Upper lobe of left lung (tissue), 6 donors: ENCODE measurements at places on chromosomes 6 and 20. TPM values are rescaled to one million over a fixed set of nuclear protein-coding genes. Genes with fewer than 3 reads are reported as not detected.

DNA sequence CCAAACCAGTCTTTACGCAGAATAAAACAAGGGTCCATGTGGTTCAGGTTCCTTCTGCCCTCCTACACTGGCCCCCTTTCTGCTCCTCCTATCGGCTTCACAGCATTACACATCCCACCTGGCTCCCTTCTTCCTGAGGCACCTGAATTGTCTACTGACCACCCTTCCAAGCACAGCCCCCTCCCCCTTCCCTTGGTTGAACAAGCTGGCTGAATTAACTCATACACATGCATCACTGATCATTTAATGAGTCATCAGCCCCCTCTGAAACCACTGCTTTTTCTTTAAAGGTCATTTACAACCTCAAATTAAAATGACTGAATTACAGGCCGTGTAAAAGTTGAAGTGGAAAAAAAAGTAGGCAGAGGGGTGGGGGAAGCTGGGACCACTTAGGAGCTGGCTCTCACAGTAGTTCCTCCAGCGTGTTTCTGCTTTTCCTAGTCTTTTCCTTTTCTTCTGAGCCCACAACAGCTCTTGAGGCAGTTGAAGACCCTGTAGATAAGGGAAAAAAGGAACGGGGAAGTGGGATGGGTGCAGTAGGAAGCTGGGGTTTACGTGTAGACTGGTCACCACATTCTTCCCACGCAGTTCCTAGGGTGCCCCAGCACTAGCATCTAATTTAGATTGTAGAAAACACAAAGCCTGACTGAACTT is 67.6 kb downstream of the FYN start:
- H3K4me3 ChIP-seq: no peak overlapping the region
- H3K27me3 ChIP-seq: no peaks in the 10 kb centered on the region
- H3K4me1 ChIP-seq: peaks cover 44% of the 10 kb centered on the region
- DNase-seq: no peak

- H3K27ac ChIP-seq: no peak overlapping the region
Observed at GRCh38 chr6:44011350-44011920, 115.8 kb downstream of the MRPL14 start.

COL9A1 gene
- total RNA-seq: not detected

DNA sequence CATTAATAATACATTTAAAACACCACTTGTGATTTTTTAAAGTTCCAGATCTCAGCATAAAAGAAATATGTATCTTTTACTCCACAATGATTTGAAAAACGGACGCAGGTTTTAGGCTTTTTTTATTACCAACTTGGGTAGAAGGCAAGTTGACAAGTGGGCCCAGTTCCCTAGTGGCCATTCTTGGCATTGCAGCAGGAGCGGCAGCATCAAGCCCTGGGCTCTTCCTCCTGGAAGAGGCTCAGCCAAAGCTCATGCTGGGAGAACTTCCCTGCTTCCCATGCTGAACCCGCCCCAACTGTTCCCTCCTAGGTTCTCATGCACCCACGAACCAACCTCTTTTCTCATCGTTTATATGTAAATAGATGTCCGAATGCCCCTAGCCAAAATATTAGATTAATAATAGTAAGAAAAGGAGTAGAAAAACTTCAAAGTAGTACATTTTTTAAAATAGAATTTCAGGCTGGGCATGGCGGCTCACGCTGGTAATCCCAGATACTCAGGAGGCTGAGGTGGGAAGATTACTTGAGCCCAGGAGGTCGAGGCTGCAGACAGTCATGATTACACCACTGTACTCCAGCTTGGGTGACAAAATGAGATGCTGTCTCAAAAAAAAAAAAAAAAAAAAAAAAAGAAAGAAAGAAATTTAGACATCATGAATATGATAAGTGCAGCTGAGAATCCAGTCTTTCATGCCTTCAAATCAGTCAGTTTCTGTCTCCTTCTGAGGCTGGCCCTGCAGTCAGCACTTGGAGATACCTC is 18.2 kb upstream of the MYB start:
- H3K4me3 ChIP-seq: no peak overlapping the region
- H3K36me3 ChIP-seq: no peaks in the 10 kb centered on the region
- H3K27ac ChIP-seq: no peak overlapping the region
- no peak for DNase-seq
- no peaks in the 10 kb centered on the region for H3K27me3 ChIP-seq

DNA sequence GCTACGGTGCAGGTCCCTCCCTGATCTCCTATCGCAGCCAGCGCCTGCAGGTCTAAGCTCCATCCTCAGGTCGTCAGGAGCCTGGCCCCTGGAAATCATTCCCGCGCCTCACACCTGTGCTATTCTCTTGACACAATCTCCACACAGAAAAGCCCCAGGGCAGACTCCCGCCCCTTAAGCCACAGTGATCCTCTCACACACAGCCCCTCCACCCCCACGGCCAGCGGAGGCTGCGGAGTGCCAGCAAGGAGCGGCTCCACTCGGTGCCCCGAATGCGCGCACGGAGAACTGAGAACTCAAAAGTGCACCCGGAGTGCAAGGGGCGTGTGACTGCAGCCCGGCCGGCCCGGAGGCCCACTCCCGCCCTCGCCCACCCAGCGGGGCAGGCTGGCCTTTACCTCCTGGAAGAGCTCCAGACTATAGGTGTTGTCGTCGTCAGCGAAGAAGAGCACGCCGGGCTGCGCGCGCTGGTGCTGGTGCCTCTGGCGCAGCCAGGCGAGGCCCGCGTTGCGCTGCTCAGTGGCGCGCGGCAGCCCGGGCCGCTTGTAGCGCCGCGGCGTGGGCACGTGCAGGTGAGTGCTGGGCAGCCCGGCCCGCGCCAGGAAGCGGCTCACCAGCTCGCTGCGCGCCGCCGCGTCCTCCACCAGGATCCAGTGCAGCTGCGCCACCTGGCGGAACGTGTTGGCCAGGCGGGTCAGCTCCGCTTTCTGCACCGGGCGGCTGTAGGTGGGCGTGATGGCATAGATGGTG is 1.2 kb downstream of the B3GAT2 start:
- no peak overlapping the region for H3K27ac ChIP-seq
- H3K4me1 ChIP-seq: peaks cover 25% of the 10 kb centered on the region
- H3K27me3 ChIP-seq: no peaks in the 10 kb centered on the region
- H3K36me3 ChIP-seq: no peaks in the 10 kb centered on the region

GRCh38 chr6:29661071-29661470 is 4.2 kb downstream of the MOG start:
- no peak overlapping the region for H3K4me3 ChIP-seq
- H3K27me3 ChIP-seq: no peaks in the 10 kb centered on the region
- no peak for DNase-seq
- H3K36me3 ChIP-seq: no peaks in the 10 kb centered on the region
- no peak overlapping the region for H3K27ac ChIP-seq
- H3K4me1 ChIP-seq: no peaks in the 10 kb centered on the region

DNA sequence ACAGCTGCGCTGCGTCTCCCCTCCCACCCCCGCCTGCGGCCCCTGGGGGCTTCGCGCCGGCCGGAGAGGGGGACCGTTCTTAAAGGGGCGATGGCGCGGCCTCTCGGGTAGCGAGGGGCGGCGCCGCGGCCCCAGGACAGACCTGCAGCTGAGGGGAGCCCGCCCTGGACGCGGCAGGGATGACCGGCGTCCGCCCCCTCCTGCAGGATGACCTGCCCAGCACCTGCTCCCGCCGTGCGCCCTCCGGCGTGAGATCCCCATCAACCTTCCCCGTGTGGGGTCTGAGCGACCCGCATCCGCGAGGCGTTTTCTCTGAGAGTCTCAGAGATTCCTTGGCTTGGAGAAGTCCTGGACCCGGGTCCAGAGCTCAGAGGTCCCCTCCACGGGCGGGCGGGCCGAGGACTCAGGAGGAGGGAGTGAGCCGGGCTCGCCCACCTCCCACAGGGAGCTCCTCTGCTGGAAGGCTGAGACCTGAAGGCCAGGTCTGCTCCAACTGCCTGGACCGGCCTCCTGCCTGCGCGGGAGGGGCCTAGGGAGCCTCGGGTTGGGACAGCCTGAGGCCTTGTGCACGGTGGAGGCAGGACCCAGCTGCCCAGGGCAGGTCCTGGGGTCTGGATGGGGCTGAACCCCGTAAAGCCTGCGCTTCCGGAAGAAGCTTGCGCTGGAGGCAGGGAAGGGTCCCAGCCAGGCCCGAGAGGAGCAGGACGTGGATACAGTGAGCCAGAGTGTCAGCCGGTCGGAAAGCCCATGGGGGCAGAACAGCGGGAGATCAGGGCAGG is 532 bp upstream of the NKAIN4 start:
- DNase-seq: peak; percentile 80
- peaks cover 35% of the 10 kb centered on the region for H3K27me3 ChIP-seq
- no peak overlapping the region for H3K27ac ChIP-seq
- H3K4me3 ChIP-seq: no peak overlapping the region

- H3K36me3 ChIP-seq: no peaks in the 10 kb centered on the region
- H3K4me3 ChIP-seq: no peak overlapping the region
- DNase-seq: no peak
- H3K27me3 ChIP-seq: no peaks in the 10 kb centered on the region
Observed at GRCh38 chr20:9141070-9141469, 72.2 kb downstream of the PLCB4 start.

PRDM13 gene
- not detected for total RNA-seq

DNA sequence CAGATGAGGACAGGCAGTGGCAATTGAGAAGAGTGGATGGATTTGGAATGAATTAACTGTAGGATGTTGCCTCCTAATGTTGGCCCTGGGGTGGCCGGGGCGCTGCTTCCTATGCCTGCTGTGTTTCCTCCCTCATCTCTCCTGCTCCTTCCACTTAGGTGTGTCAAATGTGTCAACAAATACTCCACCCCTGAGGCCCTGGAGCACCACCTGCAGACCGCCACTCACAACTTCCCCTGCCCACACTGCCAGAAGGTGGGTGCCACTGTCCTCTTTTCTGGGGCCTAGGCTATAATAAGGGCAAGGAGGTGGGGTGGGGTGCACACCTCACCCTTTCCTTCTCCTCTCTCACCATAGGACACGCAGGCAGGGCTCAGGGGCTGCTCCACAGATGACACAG is 30.0 kb upstream of the CHMP4B start:
- DNase-seq: peak; percentile 22
- H3K4me3 ChIP-seq: no peak overlapping the region
- H3K4me1 ChIP-seq: no peaks in the 10 kb centered on the region
- peaks cover 9% of the 10 kb centered on the region for H3K36me3 ChIP-seq
- no peak overlapping the region for H3K27ac ChIP-seq
